ENCODE measurements at places on chromosomes 7 and 10. TPM values are rescaled to one million over a fixed set of nuclear protein-coding genes. Genes with fewer than 3 reads are reported as not detected.

The CPN1 gene
- polyA plus RNA-seq, result not detected

The ST8SIA6 gene
- 0.71 TPM for polyA plus RNA-seq

The OR2A1 gene
- polyA plus RNA-seq, result 0.19 TPM

The PILRA gene
- polyA plus RNA-seq, result 5.2 TPM

The MAD1L1 gene
- 27.6 TPM for polyA plus RNA-seq

- no peak for DNase-seq
These were observed 72.1 kb upstream of the SH2B2 start for GRCh38 chr7:102214477-102215072.

DNA sequence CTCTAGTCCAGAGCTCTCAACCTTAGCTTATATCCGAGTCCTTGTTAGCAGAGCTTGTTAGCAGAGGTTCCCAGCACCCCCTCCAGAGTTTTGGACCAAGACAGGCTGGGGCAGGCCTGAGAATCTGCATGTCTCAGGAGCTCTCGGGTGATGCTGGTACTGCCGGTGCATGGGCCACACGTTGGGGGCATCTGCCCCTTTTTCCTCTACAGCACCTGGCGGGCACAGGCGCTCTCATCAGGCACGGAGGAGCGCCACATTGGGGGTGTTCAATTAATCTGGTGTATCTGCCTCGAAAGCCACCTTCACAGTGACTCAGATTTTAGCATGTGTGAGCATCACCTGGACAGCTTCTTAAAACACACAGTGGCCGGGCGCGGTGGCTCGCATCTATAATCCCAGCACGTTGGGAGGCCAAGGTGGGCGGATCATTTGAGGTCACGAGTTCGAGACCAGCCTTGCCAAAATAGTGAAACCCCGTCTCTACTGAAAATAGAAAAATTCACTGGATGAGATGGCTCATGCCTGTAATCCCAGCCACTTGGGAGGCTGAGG is 117.7 kb downstream of the ELFN1 start:
- no peak for DNase-seq

GRCh38 chr7:30596721-30597120 is 2.0 kb downstream of the GARS1 start:
- no peak for DNase-seq

GRCh38 chr7:31950091-31950755 is 120.0 kb downstream of the PDE1C start:
- DNase-seq, result no peak

DNA sequence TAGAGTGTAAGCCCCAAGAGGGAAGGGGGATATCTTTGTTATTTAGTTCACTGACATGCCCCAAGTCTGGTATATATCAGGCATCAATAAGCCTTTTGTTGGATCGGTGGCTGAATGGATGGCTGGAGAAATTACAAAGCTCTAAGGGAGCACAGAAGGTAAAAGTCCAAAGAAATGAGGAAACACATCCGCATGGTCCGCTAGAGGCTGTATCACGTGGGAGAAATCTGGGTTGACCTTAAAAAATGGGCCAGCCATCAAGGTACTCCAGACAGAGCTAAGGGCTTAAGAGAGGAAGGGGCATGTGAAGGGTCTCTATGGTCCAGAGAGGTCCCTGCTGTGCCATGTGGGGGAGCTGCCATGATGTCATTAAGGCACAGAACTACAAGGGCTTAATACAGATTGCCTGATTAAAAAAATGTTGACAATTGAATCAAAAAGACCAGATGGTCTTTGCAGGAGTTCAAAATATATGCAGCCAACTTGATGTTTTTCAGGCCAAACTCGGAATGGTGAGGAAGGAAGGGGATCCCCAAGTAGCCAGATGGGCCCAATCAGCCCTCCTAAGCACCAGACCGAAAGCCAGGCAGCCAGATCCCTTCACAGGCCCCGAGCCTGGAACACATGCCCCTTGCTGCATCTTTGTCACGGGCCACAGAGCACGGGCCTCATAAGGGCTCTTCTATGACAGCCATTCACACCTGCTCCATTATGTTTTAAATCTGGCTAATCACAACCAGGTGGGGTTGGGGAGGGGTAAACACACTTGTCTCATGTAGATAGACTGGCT is 31.9 kb downstream of the SCRN1 start:
- DNase-seq, result no peak

Measured in hindlimb muscle (tissue), 1 donor.